ENCODE measurements at places on chromosomes 7 and 10.

DNA sequence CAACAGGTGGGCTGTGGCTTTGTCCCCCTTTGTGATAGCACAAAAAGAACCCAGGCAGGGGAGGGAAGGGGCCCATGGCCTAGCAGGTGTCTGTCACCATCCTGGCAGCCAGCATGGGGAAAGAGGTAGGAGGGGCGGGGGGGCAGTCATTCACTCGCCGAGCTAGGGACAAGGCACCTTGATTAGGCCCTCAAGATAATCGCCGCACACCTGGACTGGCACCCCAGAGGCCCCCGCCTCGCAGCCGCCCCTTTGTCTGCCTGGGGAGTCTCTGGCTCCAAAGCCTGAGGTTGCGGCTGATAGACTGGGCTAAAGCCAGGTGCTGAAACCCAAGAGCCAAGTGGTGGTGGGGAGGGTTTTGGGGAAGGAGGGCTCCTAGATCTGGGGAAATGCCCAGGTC is 151.2 kb upstream of the PCBD1 start:
- DNase-seq = no peak

DNA sequence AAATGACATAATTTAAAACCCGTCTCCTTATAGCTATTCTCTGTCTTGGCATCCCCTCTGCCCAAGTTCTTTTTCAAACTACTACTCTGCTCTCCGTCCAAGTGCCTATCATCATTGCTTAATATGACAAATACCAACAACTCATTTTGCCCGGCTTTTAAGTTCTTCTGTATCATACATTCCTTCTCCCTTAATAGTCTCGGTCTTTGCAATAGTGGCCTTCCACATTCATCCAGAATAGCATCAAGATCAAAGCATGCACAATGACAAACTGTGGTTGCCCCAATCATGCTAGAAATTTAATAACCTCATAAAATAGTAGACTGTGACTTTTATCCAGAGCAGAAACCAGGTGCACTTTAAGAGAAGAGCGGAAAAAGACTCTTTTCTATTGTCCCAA is 198.9 kb downstream of the ETV1 start:
- DNase-seq = no peak

- peak; percentile 20 for DNase-seq
These were observed 594 bp downstream of the CNNM1 start for GRCh38 chr10:99329554-99330346.

DNA sequence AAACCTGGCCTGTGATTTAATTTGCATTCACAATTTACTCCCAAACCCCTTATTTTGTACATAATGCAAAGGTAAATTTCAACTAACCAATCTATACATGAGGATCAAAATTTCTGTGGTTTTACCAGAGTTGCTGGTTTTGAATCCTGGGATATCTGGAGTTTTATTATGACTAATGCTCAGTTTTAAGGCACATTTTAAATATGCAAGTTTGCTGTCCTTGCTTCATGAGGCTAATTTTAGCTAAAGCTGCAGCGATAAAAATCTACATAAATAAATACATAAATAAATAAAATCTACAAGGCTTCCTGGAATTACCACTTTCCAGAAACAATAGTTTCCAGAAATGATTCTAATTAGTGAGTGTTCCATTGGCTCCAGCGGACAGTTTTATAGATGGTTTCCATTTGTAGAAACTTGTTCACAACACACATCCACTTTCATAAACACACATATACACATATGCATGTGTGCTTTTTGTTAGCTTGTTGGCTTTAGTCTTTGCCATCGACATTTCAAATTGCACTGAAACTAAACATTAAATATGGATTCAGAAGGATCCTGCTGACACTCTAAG is 339.5 kb upstream of the NRP1 start:
- no peak for DNase-seq

GRCh38 chr7:85196696-85197095 is 9.8 kb upstream of the SEMA3D start:
- no peak for DNase-seq

Data from BE2C (cell line).